ENCODE measurements at places on chromosomes 11 and 22.

DNA sequence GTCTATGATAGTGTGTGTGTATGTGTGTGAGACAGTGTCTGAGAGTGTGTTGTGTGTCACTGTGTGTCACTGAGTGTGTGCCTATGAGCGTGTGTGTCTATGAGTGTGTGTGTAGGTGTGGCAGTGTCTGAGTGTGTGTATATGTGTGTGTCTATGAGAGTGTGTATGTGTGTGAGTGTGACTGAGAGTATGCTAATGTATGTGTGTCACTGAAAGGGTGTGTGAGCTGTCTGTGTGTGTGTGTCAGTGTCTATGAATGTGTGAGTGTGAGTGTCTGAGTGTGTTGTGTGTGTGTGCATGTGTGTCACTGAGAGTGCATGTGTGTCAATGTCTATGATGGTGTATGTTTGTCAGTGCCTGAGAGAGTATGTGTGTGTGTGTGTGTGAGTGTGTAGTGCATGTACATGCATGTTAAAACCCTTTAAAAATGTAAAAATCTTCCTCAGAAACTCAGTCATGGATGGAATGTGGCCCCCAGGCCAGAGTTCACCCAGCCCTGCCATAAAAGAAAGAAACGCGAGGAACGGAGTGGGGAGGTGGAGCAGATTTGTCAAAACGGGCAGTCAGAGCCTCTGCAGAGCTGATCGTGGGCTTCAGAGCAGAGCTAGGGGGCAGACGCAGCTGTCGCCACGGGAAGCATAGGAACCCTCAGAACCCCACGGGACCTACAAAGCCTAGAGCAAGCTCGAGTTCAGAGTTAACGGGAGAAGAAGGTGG lies 218.8 kb downstream of the CTTN start:
- no peak for DNase-seq

DNA sequence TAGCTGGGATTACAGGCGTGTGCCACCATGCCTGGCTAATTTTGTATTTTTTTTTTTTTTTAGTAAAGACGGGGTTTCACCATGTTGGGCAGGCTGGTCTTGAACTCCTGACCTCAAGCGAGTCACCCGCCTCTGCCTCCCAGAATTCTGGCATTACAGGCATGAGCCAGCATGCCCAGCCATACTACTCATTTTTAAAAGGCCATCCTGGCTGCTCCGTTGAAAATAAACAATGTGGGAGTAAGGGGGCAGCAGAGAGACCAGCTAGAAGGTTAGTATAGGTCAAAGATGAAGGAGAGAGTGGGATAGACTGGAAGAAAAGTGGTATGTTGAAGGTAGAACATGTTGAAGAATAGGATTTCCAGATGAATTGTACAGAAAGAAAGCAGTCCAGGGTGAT lies 17.6 kb upstream of the LIN7C start:
- DNase-seq = no peak

DNA sequence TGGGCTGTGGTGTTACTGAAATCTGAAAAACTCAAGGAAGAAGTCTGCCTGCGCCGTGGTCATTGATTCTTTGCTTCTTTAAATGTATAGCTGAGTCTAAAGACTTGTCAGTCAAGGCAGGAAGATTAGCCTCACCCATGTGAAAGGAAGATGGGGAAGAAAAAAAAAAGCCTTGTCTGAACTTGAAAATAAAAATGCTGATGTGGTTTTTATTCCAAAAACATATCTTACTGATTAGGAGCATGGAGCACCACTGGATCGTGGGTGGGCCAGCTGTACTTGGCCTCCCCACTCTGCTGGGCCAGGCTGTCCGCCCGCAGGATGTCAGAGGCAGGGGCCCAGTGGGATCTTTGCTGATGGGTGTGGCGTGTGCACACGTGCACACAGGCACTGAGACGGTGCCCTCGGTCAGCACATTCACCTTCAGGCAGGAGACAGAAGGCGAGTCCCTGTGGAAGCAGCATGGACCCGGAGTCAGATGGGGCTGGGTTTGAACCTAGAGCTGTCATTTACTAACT lies 111.9 kb downstream of the WNT7B start:
- no peak for DNase-seq

GRCh38 chr11:61538636-61538961 lies 30.1 kb downstream of the LRRC10B start:
- DNase-seq = no peak

- DNase-seq = peak; percentile 3
These were observed 74.6 kb upstream of the KCNQ1OT1 start for GRCh38 chr11:2774173-2775082.

DNA sequence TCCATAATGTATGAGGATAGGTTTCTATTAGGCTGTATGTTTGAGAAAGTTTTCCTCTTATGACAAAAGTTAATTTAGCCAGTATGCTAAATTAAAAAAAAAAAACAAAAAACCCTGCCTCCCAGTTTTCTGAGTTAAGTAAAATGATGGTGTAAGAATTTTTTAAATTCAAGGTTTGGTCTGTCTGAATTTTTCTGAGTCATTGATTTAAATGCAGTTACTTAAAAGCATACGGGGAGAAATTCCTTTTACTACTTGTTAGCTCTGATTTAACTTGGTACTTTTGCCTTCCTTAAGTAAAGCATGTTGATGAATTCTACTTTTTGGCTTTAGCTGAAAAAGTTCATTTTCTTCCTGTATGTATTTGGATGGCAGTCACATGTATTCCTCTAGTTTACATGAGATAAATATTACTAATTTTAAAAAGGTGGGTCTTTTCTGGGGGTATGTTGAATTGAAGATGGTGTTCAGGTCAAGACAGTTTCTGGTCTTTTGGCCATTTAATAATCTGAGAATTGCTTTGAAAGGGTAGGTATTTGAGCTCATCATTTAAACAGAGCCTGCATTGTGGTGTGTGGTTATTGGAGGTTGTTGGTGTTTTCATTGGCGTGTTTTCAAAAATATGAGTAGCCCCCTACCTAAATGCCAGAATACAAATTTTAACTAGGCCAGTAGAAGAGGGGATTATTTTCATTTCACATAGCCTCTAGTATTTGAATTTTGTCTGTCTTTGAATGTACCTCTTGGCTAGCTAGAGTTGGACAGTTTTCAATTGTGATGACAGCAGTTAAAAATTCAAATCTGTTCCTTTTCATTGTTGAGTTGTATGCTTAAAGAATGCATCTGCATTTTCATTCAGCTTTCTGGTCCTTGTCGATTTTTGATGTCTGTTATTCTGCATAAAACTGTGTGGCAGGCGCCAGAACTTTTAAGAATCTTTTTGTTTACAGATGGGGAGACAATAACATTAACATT lies 64.7 kb downstream of the MTMR3 start:
- no peak for DNase-seq
